Upper lobe of left lung (tissue), 6 donors: ENCODE measurements at places on chromosomes 2 and 18.

DNA sequence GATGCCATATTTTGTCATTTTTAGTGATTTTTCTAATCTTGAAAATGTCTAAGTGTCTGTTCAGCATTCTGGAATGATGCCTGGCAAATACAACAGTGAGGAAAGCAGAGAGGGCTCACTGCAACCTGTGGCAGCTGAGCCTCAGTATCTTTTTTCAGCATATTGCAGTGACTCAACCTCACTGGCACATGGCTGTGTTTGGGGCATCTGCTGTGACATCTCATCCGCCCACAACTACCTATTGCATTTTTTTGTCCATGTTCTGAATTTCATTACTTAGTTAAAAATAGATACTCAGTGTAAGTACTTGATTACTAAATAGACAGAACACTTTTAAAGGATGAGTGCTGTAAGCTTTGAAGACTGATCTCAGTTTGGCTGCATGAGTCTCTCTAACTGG lies 10.7 kb downstream of the BABAM2 start:
- no peak for DNase-seq

- DNase-seq: no peak
Measured at GRCh38 chr2:75194184-75194868, 5.0 kb downstream of the TACR1 start.

GRCh38 chr18:78425019-78425412 lies 554.6 kb upstream of the SALL3 start:
- no peak for DNase-seq

GRCh38 chr2:203583084-203583695 lies 48.1 kb upstream of the RAPH1 start:
- DNase-seq: no peak

DNA sequence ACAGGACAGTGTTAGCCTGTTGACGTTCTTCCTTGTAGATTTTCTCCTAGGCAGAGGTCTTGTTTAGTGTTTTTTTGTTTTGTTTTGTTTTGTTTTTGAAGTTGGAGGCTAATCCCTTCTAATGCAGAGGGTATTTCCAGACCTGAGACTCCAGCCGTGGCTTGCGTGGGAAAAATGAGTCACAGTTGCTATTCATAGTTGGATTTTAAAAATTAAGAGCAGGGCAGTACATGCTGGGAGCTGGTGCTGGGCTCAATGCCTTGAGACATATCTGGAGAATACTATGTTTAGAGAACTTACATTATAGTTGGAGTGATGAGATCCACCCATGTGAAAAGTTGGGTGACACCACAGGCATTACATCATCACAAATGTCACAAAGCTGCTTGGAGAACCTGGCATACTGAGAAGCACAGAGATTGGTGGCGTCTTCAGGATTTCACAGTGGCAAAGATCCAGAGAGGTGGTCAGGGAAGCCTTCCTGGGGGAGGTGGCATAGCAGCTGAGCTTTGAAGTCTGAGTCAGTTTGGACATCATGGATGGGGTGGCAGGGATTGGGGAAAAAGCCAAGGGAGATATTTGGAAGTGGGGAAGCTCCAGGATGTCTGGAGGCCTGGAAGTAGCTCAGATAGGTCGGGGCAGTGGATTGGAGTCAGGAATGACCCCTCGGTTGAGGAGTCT lies 249.4 kb downstream of the LOXHD1 start:
- no peak for DNase-seq

- no peak for DNase-seq
Measured at GRCh38 chr2:99285526-99285925, 15.5 kb downstream of the LYG1 start.
